ENCODE measurements at places on chromosomes 2 and 18.

GRCh38 chr2:153967248-153967973, 95.7 kb downstream of the GALNT13 start:
- no peak for DNase-seq

DNA sequence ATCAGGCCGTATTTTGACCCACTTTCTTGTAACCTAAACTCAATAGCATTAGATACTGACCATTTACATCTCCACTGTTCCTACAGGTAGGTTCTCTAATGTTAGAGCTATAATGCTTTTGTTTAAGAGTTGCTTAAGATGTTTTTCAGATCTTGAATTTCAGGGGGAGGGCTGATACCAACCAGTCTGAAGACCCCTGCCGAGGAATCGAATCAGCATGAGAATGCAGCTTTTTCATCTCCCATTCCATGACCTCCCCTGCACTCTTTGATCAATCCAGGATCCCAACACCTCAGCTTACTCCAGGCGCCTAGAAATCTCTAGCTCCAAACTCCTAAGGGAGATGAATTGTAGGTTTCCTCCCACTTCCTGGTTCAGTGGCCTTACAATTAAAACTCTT, 120.5 kb upstream of the MC4R start:
- DNase-seq: no peak

DNA sequence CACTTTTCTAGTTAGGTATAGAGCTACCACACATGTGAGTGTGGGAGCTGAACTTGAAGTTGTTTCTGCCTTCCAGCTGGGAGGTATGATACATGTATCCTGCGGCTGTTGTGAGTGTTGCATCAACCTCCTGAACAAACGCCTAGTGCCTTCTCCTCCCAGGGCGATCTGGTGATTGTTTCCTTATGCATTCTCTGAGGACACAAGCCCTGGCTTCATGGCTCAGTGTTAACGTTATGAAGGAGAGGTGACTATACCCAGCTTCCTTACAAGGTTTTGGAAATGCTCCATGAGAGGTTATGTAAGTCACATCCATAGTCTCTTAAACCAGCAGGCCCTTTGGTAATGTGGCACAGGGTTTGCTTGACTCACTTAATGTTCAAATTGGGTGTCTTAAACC, 64.9 kb downstream of the SPRED2 start:
- DNase-seq: peak; percentile 95

- DNase-seq: no peak
Measured at GRCh38 chr18:68178921-68179320, 536.0 kb downstream of the TMX3 start.

DNA sequence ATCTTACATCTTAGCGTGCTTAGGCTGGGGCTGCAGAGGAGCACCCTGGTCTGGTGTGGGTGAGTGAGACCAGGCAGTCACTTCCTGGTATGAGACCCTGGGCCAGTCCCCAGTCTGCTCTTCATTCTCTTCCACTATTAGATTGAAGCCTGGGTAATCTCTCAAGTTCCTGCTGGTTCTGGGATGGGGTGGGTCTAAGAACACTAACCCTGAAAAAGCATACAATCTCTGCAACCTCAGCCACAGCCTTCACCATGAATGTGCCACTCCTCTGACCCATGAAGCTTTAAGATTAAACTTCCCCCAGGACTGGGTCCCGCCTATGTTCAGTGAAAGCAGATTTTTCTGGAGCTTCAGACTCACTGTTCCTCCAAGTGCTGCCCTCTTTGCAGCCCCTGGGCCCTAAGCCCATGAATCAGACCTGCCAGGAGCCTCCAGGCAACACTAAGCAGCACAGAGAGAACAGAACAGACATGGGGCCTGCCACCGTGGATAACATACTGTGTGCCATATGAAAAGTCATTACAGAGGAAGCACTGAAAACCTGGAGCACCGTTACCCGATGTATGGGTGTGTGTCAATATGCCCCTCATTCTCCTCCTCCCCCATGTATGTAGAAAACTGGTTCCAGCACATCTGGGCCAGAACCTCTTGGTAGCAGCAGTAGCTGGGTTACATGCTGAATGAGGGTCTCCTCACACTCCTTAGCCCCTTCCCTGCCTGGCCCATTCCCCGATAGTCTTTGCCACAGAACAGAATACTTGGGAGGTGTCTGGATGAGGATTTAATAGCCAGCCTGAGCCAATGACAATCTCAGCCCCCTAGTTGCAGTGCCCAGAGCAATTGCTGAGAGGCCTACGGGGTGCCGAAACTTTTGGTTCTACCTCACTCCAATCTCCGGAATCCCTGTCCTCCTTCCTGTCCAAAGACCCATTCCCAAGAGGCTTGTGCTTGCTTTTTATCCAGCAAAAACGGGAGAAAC, 2.7 kb upstream of the SIX2 start:
- no peak for DNase-seq

DNA sequence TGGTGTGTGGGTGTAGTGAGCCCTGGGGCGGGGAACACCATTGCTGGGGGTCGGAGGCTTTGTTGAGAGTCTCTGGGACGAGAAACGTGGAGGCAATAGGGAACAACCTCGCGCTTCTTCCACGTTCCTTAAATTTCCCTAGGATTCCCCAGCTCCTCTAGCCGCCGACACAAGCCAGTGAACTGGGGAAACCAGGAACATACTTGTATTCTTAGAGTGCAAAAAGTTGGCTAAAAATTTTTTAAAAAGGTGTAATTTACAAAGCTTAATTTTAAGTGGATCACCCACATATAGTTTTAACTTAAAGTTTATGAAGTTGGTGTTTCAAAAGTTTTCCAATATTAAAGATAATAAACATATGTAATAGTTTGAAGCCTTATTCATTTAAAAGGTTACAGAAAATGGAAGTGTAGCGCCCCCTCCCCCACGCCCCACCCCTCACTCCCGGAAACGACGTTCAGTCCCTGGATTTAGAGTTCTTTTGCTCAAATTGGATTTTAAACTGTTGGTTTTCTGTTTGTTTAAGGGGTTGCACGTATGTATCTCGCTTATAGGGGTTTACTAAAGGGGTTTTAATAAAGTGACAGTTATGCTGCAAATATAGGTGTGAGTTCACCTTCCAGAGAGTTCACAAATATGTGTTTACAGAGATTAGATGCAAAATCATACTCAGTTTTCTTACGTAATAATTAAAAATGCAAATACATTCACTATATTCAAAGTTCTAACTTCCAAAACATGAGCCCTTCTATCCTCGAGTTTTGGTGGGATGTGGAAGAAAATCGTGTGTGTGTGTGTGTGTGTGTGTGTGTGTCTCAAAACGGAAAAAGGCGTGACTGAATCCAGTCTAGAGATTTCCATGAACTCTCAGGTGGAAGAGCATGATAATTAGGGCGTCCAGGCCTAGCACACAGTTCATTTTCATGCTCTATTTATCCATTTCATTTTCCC, 872 bp downstream of the DSG2 start:
- no peak for DNase-seq

- no peak for DNase-seq
Measured at GRCh38 chr2:7703543-7704144, 786.4 kb downstream of the RNF144A start.

- no peak for DNase-seq
Measured at GRCh38 chr18:58800582-58800981, 64.1 kb upstream of the ZNF532 start.

- DNase-seq: peak; percentile 19
Measured at GRCh38 chr2:218648088-218648786, 11.2 kb downstream of the ZNF142 start.

DNA sequence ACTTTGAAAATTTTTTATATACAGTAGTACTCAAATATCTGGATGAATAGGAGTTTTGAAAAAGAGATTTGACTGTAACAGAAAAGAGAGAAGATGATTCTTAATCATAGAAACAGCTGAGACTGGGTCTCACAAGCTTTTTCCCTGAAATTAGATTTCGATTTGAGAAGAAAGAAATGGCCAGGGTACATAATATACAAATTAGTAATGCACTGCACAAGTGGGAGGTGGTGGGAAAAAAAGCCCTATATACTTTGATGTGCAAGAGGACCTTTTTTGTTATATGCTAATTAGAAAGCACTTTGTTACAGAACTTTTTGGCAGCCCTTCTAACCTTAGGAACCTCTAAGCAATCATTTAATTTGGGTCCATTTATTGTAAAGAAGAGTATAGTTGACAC, 62.9 kb downstream of the EML4 start:
- DNase-seq: no peak

- no peak for DNase-seq
Measured at GRCh38 chr18:49162226-49162864, 211.6 kb upstream of the SMAD7 start.

DNA sequence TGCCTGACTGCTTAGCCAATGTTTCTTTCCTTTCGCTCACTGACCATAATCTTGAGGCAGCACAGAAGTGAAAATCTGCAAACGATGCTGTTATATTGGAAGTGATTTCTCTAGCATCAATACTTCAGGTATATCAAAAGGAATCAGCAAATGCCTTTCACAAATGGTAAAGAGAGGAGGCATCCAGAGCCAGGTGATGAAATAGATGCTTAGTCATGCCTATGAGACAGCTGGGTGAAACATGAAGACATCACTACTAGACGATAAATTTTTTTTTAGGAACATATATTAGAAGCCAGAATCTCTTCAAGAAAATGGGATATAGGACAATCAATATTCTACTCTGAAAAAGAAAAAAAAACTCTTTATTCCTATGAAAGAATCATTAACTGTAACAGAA, 249.2 kb upstream of the SLC39A10 start:
- peak; percentile 57 for DNase-seq

GRCh38 chr18:23671564-23671963, 8.9 kb upstream of the ANKRD29 start:
- DNase-seq: no peak

DNA sequence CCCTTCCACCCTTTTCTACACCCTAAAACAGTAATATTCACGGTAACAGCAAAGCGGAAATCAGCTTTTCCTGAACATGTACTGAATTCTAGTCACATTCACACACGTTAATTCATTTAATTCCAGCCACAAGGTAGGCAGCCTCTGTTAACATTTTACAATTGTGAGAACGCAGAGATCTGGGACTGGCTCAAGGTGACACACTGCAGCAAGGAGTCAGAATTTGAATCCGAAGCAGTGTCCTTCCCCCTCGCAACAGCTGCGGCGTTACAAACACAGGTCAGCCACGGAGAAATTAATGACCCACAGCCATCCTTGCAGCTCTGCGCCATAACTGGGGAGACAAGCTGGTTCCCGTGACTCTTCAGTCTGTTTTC, 818 bp upstream of the SLC20A1 start:
- no peak for DNase-seq

DNA sequence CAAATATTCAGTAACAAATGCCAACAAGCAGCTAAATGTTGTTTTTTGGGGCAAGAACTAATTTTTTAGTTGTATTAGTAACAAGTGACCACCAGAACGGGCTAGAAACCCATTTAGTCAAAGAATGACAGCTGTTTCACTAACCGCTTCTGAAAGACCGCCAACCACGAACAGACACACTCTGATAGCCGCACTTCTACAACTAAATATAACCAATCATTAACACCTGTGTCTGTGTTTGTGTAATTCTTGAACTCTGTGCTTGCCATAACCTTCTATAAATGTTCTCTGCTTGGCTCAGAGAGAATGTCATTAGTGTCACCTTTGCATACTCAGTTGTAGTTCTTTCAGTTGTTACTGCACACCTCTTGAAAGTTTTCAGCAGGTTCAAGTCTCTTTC, 526.3 kb upstream of the LRRTM1 start:
- DNase-seq: no peak

- no peak for DNase-seq
Measured at GRCh38 chr2:103960951-103961350, 893.0 kb upstream of the POU3F3 start.

- no peak for DNase-seq
Measured at GRCh38 chr2:39069890-39070465, 50.9 kb downstream of the SOS1 start.

- no peak for DNase-seq
Measured at GRCh38 chr2:150449856-150450255, 37.6 kb downstream of the RND3 start.

DNA sequence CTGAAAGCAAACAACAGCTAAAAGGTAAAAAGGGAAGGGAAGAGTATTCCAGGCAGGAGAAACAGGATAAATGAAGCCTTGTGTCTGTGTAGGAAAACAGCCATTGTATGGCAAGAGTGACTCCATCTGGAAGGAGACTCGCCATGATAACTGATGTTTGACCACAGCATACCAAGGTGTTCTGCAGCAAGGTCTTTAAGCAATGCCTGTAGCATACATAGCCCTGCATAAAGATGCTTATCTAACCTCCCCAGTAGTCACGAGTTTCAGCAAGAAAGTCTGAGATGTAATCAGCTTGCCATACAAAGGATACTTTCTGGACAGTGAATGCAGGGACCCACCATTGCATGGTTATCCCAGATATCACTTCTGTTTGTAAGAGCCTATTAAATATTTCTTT, 11.9 kb upstream of the CCNT2 start:
- DNase-seq: no peak

- DNase-seq: no peak
Measured at GRCh38 chr18:62128157-62128556, 58.7 kb downstream of the PIGN start.
